AG04450 (cell line): ENCODE measurements at places on chromosomes 16 and 17.

- DNase-seq: no peak
Observed at GRCh38 chr16:47523342-47524006, 62.3 kb downstream of the PHKB start.

DNA sequence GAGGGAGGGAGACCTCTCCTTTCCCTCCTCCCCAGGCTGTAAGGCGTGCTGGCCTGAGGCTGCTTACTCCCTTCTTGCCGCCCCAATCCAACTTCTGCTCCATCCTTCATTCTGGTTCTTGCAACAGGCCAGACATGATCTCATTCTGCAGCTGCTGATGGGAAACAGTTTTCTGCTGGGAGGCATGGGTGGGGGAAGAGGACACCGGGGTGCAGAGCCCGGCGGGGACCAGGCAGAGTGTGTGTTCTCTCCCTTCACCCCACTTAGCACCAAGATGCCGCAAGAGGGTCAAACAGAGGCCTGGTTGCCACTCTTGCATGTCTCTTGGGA, 1.4 kb downstream of the SARM1 start:
- DNase-seq: no peak

DNA sequence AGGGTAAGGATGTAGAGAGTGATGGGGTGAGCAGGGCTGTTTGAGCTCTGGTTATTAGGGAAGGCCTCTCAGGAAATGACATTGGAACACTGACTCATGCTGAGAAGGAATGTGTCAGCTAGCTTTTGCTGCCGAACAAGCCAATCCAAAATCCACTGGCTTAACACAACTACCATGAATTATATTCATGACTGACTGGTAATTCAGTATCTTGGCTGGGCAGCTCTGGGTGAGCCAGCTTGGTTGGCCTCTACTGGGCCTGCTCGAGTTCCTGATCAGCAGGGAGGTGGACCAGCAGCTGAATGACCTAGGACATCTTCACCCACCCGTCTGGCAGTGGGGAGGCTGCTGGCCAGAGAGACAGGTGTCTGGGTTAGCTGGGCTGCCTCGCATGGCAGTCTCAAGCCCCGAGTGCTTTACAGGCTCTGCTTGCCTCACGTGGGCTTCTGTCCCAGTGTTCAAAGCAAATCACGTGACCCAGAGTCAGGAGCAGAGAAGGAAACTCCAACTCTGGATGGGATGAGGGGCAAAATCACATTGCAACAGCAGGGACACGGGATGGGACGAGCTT, 209.4 kb downstream of the KATNIP start:
- DNase-seq: no peak

- DNase-seq: no peak
Observed at GRCh38 chr16:56320811-56321558, 104.4 kb downstream of the AMFR start.

GRCh38 chr16:86882586-86883280, 304.4 kb downstream of the FOXL1 start:
- DNase-seq: peak; percentile 63

- no peak for DNase-seq
Observed at GRCh38 chr17:75272848-75273184, 1.8 kb upstream of the MIF4GD start.
